ENCODE measurements at places on chromosomes 3 and 15.

GRCh38 chr3:66778777-66779176, 219.3 kb upstream of the KBTBD8 start:
- no peak for DNase-seq

DNA sequence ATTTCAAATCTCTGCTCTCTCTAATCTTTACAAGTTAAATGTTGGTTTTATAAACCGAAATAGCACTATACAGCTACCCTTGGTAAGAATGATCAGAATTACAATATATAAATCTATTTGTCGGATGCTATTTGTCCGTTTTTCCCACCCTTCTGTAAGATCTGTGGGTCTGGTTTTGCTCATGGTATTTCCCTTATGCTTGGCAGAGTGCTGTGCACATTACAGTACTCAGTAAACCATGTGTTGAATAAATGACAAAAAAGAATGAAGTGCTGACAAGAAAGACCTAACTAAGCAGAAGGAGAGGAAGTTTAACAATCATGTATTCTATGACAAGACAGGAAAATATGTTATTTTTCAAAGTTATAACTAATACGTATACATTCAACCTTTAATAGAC, 827.2 kb downstream of the ROBO1 start:
- DNase-seq, result no peak

DNA sequence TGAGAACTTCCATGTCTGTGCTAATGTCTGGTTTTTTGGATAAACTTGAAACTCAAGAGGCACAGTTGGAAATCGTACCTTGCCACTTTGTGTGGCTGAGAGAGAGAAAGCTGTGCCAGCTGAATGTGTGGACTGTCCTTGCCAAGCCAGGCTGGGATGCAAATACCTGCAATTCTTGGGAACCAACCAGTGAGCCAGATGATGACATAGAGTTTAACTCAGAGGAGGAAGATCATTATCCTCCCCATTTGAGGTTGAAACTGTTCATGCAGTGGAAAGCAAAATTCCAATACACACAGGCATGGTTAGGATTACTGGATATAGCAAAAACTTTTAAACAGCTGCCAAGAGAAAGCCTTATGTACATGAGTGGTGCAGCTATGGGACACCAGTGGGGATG, 451.4 kb upstream of the NPAP1 start:
- no peak for DNase-seq

- no peak for DNase-seq
These were observed 99.4 kb upstream of the CTDSPL start for GRCh38 chr3:37762286-37762685.

DNA sequence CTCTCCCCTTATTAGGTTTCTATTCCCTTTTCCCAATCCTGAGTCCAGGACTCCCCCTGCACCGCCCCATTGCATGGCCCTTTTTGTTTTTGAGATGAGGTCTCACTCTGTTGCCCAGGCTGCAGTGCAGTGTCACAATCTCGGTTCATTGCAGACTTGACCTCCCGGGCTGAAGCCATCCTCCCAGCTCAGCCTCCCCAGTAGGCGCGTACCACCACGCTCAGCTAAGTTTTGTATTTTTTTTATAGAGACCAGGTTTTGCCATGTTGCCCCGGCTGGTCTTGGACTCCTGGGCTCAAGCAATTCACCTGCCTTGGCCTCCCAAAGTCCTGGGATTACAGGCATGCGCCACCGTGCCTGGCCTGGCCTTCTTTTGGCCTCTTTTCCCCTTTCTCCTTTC, 29.3 kb downstream of the PDIA5 start:
- no peak for DNase-seq

DNA sequence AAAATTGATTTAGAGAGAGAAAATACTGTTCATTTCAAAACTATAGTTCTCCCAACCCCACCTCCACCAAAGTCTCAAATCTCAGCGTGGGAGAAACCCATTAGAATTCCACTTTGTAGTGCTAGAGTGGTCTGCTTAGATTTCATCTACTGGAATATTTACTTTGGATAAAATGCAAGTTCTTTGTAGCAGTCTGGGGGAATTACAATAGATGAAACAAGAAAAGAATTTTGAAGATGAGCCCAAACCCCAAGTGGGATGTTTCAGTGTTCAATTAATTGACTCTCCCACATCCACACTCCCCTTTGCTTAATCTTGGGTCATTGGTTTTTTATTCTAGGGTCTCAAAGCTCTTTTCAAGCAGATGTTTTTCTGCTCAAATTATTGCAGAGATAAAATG, 97.8 kb downstream of the RPL22L1 start:
- no peak for DNase-seq

- DNase-seq, result no peak
These were observed 1.6 kb upstream of the GCNT3 start for GRCh38 chr15:59609730-59610712.

GRCh38 chr15:47184003-47184907, 533.0 kb upstream of the SEMA6D start:
- no peak for DNase-seq

GRCh38 chr3:47678446-47679338, 100.0 kb upstream of the CSPG5 start:
- DNase-seq, result no peak

DNA sequence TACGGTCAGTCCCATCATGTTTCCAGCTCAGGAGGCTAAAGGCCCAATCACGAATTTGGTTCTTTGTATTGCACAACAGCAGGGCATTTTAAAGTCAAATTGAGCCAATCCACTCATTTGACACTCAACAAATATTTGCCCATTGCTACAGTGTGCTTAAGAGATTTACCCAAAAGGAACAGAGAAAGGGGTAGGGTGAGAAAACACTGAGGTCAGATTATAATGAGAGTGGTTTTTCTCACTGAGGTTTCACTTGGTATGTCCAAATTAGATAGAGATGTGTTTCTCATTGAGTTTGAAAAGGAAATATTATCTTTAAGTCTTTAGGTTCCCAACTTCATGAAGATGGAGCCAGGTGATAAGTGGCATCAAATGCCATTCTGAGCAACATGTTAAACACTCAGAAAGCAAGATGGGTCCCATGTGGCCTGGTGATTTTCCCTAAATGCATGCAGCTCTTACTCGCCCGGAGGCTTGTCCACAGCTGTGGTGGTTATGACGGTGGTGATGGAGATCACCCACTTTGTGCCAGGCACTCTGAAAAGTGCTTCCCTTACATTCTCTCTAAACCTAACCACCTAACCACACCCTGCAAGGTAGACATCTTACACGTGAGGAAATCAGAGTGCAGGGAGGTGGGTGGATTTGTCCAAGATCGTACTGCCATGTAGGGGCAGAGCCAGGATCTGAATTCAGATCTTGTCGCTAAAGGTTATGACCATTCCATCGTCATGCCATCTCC, 31.2 kb upstream of the USP3 start:
- no peak for DNase-seq

GRCh38 chr3:12342151-12342550, 53.3 kb downstream of the PPARG start:
- no peak for DNase-seq

GRCh38 chr15:79455361-79455760, 23.2 kb downstream of the MINAR1 start:
- no peak for DNase-seq

- DNase-seq, result no peak
These were observed 265.2 kb upstream of the TLE3 start for GRCh38 chr15:70362886-70363285.

- no peak for DNase-seq
These were observed 43.3 kb downstream of the SUCNR1 start for GRCh38 chr3:151916781-151917180.

GRCh38 chr3:119717520-119717919, 14.7 kb downstream of the CFAP91 start:
- no peak for DNase-seq

GRCh38 chr3:108713816-108714215, 43.4 kb downstream of the RETNLB start:
- no peak for DNase-seq

DNA sequence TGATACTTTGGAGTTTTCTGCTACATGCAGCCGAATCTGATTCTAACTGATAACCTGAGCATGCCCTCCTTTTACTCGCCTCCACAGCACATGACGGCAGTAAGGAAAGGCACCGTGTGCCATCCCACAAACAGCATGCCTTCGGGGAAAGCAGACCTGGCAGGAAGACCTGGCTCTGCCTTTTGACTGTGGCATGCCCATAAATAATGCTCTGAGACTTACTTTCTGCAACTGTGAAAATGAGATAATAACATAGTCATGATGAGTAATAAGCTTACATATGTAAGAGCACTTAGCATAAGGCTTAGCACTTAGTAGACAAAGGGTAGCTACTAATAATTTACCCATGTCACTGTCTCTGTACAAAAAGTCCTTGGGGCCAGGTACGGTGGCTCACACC, 32.9 kb downstream of the MTHFS start:
- DNase-seq, result no peak

GRCh38 chr3:27560484-27561056, 76.4 kb upstream of the SLC4A7 start:
- no peak for DNase-seq

DNA sequence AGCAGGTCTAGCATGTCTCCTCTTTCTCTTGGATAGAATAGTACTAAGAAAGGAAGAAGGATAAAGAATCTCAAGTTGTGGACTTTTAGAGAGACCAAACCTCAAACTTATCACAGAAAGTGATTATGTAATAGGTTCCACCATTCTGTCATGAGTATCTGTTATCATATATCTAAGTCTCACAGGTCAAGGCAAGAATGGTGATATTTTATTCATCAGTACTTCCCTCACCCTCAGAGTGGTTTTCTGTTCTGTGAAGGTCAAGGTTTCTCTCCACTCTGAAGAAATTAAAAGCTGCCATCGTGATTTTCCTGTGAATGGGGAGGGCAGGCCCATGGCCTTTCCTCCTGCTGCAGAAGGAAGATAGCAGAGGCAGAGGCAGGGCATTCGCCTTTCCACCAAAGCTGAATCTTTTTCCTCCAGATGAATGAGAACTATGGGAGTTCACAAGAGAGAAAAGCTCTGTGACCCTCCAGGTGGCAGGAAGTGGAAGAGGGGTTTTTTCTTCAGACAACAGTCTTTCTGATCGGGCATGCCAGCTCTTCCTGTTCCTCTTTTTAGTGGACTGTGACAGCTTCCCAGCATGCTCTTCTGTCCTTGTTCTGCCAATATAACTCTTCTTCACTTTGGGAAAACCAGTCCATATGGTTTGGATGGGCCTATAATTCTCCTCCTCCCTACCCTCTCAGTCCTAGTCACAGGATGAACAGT, 37.1 kb upstream of the CCK start:
- DNase-seq, result no peak

GRCh38 chr3:57391767-57392166, 99.3 kb upstream of the ASB14 start:
- no peak for DNase-seq

- DNase-seq, result no peak
These were observed 222.2 kb downstream of the THRB start for GRCh38 chr3:24272408-24272807.

DNA sequence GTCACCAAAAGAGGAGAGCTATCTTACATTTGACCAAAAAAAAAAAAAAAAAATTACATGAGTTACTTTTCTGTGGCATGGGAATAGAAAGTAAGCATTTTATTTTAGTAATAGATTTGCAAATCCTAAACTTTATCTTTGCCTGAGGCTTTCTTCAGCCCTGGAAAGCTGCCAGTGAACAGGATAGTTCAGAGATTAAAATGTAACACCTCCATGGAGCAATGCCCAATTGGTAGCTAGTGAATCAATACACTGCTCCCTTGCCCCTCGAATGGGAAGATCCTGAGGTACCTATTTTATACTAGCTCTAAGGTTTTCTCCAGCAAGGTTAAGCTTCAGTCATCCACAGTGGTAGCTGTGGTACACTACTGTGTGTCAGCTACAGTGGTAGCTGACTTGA, 867.1 kb downstream of the NAALADL2 start:
- no peak for DNase-seq

- no peak for DNase-seq
These were observed 88.4 kb downstream of the VGLL4 start for GRCh38 chr3:11555211-11555782.

- DNase-seq, result no peak
These were observed 116.7 kb downstream of the CADPS start for GRCh38 chr3:62758296-62759066.

- DNase-seq, result no peak
These were observed 374.3 kb downstream of the MAGI1 start for GRCh38 chr3:65664446-65664845.

DNA sequence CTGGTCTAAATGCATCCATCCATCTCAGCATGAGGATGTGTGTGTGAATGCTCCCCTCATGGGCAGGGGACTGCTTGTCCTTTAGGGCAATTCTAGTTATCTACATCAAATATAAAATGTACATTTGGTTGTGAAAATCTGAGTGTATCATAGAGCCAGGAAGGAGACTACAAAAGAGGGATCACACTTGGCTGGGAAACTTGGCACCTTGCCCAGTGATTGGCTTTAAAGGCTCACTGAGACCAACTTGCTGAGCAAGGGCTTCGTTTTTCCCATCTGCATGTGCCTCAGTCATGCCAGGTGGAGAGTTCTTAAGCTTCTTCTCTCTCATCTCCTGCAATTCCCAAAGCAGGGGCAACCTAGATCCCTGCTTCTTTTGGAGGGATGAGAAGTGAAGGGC, 5.2 kb downstream of the CAPN3 start:
- no peak for DNase-seq

- DNase-seq, result no peak
These were observed 5.1 kb upstream of the DNAJA4 start for GRCh38 chr15:78259232-78259631.

DNA sequence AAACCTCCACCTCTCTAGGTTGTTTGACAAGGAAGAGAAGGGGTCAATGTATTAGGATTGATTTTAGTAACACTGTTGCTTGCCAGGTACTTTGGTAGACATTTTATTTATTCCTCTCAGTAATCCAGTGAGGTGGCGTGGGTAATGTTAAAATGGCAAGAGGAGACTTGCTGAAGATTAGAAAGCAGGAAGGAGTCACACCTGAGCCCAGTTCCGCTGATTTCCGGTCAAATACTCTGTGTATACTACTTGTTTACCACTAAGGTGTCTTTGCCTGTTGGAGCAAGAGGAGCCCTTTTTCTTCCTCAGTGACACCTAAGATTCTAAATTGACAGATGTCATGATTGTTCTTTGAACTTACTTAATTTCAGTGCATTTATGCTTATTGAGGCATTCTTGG, 1.7 kb downstream of the OXNAD1 start:
- DNase-seq, result no peak

GRCh38 chr3:49638445-49638844, 35.7 kb upstream of the APEH start:
- no peak for DNase-seq

- no peak for DNase-seq
These were observed 126.1 kb upstream of the ABHD17C start for GRCh38 chr15:80568876-80569605.

DNA sequence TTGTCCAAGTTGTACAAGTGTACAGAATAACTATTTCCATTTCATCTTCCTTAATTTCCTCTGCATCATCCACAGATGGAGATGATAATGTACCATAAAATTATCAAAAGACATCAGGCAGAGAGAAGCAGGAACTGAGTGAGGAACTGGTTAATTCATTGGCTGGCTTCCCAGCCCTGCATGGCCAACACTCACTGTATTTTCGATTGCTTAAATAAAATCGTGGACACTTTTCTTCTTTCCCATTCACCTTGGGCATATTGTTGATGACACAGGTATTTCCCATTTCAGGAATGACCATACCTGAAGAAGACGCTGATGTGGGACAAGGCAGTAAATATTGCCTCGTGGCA, 144.2 kb upstream of the ABHD17C start:
- no peak for DNase-seq

- DNase-seq, result no peak
These were observed 35.1 kb upstream of the FRMD4B start for GRCh38 chr3:69420781-69421520.

All from activated T-helper 2 cell treated with anti-CD3 and anti-CD28 coated beads, Interferon-gamma antibody, Interleukin-2, Interleukin-4, amounts not matched to agents 10 μg/mL and 5 μg/mL and 100 μg/mL, durations not matched to agents 14 hours and 24 hours and 36 hours (primary cell).